ENCODE measurements at places on chromosomes 3 and 15.

DNA sequence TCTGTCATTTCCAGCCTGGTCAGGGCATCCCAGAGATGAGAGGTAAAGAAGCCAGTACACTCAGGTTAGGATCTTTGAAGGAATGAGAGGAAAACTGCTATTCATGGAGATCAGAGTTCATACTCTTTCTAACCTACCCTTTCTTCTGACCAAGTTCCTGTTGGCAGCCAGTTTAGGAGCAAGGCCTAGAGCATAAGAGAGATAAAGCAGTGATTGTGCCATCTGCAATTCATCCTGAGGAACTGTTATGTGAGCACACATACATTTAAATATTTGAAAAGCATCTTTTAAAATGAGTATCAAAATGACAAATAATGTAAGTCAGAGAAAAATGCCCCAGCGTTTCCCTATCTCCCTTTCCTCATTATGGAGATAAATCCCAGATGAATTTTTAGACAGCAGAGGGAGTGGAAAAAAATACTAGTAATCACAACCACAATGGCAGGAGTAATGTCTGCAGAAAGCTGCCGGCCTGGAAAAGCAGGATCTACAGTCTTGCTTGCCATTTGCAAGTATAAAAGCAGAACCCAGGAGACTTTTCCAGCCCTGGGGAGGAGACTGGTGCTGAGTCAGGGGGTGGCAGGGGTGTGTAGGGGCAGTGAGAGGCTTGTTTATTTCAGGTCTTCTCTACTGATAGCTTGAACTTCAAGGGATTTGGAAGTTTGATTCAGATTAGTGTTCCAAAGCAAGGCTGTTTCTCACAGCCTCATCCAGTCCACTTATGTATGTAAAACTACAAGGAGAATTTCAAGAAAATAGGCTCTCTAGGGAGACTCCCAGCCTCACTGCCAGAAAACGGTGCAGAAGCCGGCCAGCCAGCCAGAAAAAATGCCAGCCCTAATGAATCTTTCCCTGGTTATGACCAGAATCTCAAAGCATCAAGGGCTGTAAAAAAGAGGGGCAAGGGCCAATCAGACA is 1052.4 kb downstream of the TUSC7 start:
- no peak for DNase-seq

GRCh38 chr15:41336549-41336948 is 3.9 kb downstream of the NUSAP1 start:
- DNase-seq = peak; percentile 17

GRCh38 chr15:99564221-99565048 is 1.3 kb upstream of the MEF2A start:
- peak; percentile 34 for DNase-seq

- DNase-seq = no peak
Measured at GRCh38 chr3:59850417-59850816, 800.6 kb upstream of the CFAP20DC start.

DNA sequence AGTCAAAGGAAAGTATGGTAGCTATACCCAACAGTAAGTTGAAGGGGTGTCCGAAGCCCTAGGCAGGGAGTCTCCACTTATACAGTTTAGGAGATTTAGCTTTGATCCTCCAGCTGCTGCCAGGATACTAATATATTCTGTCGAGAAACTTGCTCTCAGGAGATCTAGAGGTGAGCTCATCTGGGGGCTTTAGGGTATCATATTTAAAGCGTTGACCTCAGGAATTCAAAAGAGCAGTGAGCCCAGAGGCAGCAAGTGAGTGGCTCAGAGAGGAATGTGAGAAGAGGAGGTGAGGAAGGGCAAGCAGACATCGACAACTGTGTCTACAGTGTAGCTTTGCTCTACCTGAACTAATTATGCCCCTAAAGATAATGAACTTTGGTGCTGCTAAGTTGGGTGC is 245.1 kb upstream of the LRTM1 start:
- DNase-seq = no peak

DNA sequence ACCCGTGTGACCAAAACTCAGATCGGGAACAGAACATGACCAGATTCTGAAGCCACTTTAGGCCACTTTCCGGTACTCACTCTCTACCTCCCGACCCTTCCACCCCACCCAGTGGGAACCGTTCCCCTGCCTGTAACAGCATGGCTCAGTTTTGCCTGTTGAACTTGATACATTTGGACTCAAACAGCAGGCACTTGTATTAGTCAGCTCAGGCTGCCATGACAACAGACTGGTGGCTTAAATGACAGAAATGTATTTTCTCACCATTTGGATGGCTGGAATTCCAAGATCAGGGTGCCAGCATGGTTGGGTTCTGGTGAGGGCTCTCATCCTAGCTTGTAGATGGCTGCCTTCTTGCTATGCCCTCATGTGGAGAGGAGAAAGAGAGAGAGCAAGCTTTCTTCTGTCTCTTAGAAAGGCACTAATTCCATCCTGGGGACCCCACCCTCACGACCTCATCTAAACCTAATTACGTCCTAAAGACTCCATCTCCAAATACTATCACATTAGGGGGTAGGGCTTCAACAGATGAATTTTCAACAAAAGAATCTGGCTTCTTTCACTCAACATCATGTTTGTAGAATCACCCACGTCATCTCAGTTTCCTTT is 9.3 kb upstream of the SSUH2 start:
- DNase-seq = no peak

DNA sequence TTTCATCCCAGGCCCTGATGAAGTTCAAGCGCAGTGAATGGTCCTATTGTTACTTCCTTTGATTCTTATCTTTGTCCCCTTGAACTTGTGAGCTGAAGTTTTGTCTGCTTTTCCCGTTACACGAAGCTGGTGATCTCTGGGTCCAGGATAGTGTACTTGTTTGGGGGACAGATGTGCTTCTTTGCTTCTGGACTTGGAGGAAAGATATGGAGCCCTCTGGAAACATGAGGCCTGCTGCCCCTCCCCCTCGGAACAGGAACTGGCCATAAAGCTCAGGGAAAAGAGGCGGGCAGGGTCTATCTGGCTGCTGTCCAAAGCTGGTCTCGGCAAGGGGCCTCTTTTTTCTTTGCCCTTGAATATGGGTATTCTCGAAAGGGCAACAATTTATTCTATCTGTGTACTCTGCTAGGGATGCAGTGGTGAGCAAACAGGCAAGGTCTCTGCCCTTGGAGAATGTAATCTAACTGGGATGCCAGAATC is 47.6 kb downstream of the IDH2 start:
- no peak for DNase-seq

GRCh38 chr3:169286214-169286613 is 377.3 kb downstream of the MECOM start:
- no peak for DNase-seq

GRCh38 chr15:77541421-77542181 is 91.1 kb downstream of the LINGO1 start:
- no peak for DNase-seq

DNA sequence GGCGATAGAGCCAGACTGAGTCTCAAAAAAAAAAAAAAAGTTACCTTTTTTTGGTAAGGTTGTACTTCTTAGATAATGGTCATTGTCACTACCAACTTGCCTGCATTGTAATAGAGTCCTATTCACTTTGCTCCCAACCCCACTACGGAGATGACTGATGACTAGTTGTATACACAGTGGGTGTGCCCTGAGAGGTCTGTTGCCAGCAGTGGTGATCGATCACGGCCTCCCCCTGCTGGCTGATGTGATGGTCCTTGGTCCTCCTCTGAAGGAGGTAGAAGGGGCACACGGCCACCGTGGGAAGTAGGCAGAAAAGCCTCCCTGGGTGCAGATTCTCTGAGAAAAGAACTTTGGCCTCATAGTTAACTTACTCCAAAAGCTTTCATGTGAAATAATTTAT is 10.7 kb downstream of the GCNT3 start:
- DNase-seq = peak; percentile 1

GRCh38 chr15:45363801-45364200 is 14.5 kb downstream of the GATM start:
- no peak for DNase-seq

GRCh38 chr3:19734453-19734852 is 199.6 kb downstream of the EFHB start:
- DNase-seq = no peak

- DNase-seq = no peak
Measured at GRCh38 chr3:54940971-54941370, 13.1 kb upstream of the LRTM1 start.

DNA sequence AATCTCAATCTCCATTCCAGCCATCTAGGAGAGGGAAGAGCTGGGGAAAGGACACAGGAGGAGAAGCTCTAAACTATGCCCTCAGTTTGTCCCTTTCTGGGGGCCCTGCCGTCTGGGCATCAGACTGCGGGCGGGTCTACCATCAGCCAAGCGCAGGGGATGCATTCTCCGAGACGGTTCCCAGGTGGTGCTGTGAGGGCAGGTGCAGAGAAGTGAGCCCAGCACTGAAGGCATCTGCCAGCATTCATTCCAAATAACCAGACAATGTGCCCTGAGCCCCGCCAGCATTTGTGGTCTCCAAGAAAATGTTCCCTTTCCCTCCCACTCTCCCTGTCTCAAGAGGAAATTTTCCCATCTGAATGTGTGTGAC is 265.7 kb downstream of the XXYLT1 start:
- DNase-seq = no peak

DNA sequence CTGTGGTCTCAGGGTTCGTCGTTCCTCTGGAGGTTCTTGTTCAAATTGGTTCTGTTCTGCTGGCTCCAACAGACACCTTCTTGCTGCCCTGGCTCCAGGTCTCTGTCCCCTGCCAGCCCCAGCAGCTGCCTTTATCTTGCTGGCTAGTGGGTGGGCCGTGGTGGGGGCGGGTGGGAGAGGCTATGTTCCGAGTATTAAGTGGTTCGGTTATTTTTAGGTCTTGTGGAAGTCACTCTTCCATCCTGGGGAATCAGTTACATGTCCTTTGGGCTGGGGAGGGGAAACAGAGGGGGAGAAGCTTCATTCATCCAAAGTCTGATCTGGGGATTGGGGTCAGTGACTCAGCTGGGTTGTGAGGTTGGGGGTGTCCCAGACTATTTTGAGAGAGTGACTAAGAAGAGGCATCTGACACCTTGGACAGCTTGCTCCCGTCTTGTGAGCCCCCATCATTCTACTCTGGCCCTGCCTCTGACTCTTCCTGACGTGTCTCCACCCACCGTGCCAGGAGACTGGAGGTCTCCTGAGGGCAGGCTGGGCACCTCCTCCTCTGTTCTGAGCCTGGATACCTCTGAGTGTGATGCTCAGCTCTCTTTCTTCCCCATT is at the start of gene XIRP1:
XIRP1 (minus strand) TSS at position 106 of the 603 bp plus-strand sequence. CDS start 3,150 bp downstream, outside the sequence.
- no peak for DNase-seq

DNA sequence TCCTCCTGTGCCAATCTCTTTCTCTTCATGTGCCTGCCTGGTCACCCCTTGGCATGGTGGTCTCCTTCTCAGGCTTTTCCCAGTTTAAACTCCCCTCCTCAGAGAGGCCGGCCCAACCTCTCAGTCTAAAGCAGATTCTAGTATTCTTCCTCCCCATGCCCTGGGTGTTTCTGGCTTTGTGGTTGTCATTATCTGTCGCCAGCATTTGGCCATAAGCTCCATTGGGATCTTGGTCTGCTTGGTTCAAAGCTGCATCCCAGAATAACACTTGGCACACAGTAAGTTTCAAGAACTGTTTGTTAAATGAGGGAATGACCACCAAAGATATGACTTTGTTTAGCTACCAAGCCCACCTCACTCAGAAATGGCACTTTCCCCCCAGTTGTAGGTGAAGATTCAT is 11.2 kb upstream of the RAD18 start:
- DNase-seq = no peak

- DNase-seq = peak; percentile 11
Measured at GRCh38 chr3:134357914-134358811, 16.1 kb downstream of the AMOTL2 start.

- no peak for DNase-seq
Measured at GRCh38 chr3:38367779-38368178, 21.2 kb downstream of the XYLB start.

- DNase-seq = no peak
Measured at GRCh38 chr15:31609906-31610305, 283.3 kb downstream of the KLF13 start.

- no peak for DNase-seq
Measured at GRCh38 chr15:87767516-87767915, 489.0 kb downstream of the NTRK3 start.

DNA sequence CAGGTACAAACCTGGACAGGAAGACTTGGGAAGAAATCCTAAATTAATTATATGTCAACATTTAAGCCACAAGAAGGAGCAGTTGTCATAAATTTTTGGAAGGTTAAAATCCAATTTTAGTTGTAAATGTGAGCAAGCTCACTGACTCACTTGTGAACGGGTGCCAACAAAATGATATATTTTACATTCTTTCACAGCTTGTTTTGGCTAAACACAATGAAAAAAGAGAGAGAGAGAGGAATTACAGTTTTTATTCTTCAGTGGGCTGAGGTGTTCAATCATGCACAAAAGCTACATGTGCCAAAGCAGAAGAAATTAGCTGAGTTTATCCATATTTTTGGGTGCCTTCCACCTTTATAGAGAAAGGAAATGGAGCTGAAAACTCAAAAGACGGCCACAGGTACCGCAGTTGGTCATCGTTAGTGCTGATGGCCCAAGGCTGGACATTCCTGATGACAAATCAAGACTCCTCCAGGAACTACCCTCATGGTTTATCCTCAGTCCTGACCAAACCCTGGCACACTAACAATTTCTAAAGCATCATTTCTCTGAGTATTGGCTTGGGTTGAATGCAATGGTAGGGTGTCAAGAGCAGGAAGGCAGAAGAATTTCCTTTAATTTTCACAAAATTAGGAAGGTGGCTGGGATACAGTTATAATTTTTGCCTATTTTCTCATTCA is 37.6 kb upstream of the WNT5A start:
- no peak for DNase-seq

- DNase-seq = no peak
Measured at GRCh38 chr15:29990035-29990434, 92.7 kb upstream of the GOLGA8J start.

DNA sequence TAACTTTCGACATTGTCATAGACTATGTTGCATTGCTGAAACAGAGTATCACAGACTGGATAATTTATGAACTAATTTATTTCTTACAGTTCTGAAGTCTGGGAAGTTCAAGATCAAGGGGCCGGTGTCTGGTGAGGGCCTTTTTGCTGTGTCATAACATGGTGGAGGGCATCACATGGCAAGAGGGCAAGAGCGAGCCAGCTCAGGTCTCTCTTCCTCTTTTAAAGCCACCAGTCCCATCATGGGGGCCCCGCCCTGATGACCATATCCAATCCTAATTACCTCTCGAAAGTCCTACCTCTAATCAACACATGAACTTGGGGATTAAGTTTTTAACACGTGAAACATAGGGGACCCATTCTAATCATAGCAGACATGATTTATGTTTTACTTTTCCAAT is 33.5 kb upstream of the DCUN1D1 start:
- no peak for DNase-seq

- no peak for DNase-seq
Measured at GRCh38 chr15:68334661-68335124, 57.1 kb downstream of the FEM1B start.

- DNase-seq = no peak
Measured at GRCh38 chr3:142274908-142275307, 49.5 kb upstream of the GK5 start.

DNA sequence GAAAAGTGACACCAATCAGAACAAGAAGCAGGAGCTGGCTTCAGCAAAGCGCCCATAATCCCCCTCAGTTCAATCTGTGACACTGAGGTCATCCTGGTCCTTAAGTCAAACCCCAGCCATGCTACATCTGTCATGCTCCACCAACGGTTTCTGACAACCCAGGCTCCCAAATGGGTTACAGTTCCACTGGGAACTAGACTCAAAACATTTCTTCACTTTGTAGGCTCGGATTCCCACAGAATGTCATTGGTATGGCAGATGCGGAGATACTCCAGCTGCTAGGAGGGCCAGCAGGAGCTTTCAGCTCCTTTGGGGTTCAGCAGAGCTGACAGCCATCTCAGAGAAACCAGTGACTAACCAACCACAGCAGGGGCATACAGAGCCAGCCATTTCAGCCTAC is 48.9 kb downstream of the SUMF1 start:
- no peak for DNase-seq
